GM04504 (cell line): ENCODE measurements at places on chromosomes 2 and 18.

DNA sequence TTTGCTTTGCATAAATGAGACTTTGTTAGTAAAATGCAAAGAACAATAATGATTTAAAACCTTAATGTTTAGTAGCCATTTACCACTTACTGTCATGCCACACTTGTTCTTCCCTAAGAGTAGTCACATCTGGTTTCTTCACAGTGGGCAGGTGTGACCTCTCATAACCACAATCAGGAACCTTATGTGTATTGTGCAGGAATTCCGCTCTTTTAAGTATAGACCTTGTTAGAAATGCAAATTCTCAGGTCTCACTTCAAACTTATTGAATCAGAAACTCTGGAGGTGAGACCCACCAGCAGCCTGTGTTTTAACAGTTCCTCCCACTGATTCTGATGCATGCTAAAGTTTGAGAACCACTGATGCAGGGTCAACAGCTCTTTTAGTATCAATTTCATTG, 518.8 kb upstream of the MEX3C start:
- DNase-seq: no peak

DNA sequence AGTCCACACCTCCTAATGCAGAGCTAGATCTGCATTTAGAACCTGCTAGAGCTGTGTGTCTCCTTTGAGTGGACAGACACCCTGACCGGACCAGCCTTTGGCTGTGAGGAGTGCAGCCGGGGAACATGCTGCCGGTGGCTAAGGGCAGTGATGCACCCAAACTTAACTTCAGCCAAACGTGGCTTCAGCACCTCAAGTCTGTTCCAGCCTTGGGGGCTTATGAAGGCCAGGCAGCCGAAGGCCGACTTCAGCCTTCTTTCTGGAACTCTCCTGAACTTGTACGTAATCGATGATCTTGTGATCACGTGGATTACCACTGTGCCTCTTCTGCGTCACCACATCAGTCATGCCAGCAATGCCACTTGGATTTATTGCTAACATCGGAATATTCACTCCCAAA, 49.1 kb downstream of the POMC start:
- no peak for DNase-seq

- DNase-seq: no peak
These were observed 242.1 kb upstream of the RND3 start for GRCh38 chr2:150729495-150729955.

- DNase-seq: no peak
These were observed 57.4 kb downstream of the STK39 start for GRCh38 chr2:168189835-168190569.

- no peak for DNase-seq
These were observed 28.8 kb downstream of the SDC1 start for GRCh38 chr2:20196053-20196656.

DNA sequence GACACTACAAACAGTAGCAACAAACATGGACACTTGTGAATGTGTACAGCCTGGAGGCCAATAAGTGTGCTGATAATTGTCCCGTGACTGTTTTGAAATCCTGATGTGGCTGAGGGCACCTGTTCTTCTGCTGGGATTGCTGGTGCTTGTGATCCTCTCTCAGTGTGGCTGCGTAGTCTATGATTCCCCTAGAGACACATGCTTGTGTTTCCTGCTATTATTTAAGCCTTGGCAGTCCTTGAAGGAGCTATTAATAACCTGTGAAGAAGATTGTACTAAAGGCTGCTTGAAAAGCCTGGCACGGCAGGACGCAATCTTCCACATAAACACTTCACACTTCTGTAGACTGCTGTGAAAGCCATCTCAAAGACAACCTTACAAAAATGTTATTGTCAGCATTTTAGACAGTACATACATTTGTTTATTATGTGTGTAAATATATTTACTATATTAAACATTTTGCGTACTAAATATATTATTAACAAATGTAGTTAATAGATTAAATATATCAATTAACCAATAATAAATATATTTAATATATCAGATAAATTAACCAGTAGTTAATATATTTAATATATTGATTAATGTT, 71.4 kb downstream of the GALR1 start:
- DNase-seq: no peak

DNA sequence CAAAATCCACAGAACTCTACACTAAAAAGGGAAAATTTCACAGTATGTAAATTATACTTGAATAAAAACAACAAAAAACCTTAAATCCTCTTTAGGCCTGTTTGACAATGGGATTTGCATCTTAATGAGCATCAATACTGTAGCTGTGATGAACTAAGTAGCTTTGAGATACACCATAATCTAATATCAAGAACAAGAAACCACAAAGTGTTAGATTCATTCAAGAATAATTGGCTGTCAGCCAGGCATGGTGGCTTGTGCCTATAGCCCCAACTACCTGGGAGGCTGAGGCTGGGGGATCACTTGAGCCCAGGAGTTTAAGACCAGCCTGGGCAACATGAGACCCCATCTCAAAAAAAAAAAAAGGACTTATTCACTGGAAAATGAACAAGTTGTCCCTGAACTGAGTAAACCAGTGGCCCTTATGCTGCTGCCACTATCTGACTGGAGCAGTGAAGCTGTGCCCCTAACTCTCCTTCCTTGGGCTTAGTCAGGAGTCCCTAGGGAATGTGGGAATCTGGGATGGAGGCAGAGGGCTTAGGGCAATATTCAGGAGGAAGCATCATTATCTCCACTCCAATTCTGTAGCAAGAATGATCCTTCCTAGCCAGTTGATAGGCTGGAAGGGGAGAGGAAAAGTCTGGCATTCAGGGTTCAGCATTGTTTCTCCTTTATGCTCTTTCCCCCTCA, 88.5 kb downstream of the PRKCE start:
- no peak for DNase-seq

- DNase-seq: peak; percentile 57
These were observed 528 bp upstream of the PCGF1 start for GRCh38 chr2:74507926-74508520.

DNA sequence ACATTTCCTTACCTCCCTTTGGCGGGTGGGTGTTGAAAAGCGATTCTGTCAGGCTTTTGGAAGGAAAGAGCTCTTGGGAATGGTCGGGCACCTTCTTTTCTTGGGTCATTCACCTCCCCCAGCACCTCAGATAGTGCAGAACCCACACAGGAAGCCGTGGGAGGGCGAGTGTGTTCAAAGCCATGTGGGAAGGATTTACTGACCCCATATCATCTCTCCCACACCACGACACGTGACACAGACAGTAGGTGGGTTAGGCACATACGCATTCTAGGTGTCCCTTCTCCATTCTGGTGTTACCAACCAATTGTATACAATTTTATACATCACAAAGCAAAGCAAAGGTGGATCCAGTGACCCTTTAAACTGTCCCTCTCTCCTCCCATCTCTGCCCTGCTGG, 263.7 kb upstream of the REV1 start:
- DNase-seq: no peak

- DNase-seq: peak; percentile 69
These were observed 38.1 kb upstream of the OTX1 start for GRCh38 chr2:63012541-63012940.

DNA sequence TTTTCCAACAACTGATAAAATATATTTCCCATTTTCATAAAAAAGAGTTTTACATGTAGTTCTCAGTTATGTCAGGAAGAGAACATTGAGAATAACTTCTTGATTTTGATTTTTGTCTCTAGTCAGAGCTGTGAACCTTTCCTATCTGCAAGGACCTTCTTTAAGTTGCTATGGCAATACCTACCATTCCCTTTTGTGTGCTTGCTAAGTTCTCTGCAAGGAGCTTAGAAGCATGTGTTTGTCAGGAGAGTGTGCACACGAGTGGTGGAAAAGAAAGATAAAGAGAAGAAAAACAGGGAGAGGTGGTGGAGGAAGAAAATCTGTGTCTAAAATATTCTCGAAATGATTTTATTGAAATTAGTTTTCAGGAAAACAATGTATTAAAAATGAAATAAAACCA, 140.3 kb upstream of the SLC8A1 start:
- no peak for DNase-seq

DNA sequence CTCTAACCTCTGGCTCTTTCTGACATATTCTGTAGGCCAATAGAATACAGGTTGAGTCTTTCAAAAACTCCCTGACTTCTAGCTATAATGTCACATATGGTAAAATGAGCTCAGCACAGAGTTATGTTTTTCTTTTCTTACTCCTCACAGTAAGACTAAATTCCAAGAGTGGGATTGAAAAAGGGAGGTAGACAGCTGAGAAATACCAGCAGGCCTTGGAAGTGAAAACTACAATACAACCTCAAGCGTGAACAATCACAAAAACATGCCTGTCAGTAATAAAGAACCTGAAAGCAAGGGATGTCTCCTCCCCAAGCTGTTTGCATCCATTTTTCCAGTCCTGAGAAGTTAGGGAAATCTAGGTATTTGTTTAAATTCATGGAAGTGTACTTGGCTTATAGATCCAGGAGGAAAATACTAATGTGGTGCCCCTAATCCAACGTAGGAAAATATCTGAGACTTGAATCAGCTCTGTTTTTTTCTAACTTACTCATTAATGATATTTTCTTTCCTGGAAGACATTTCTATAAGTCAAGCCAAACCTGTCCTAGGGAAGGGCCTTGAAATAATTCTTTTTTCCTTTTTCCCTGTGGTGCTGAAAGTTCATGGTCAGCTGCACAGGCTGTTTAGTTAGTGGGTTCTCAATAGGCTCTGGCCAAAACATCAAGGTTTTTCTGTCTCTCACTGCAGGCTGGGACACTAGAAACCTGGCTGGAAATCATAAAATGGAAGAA, 167.9 kb upstream of the SPATS2L start:
- DNase-seq: no peak

- DNase-seq: no peak
These were observed 9.2 kb downstream of the PTMA start for GRCh38 chr2:231717281-231718171.

- no peak for DNase-seq
These were observed 868 bp downstream of the INO80D start for GRCh38 chr2:206084870-206085741.

DNA sequence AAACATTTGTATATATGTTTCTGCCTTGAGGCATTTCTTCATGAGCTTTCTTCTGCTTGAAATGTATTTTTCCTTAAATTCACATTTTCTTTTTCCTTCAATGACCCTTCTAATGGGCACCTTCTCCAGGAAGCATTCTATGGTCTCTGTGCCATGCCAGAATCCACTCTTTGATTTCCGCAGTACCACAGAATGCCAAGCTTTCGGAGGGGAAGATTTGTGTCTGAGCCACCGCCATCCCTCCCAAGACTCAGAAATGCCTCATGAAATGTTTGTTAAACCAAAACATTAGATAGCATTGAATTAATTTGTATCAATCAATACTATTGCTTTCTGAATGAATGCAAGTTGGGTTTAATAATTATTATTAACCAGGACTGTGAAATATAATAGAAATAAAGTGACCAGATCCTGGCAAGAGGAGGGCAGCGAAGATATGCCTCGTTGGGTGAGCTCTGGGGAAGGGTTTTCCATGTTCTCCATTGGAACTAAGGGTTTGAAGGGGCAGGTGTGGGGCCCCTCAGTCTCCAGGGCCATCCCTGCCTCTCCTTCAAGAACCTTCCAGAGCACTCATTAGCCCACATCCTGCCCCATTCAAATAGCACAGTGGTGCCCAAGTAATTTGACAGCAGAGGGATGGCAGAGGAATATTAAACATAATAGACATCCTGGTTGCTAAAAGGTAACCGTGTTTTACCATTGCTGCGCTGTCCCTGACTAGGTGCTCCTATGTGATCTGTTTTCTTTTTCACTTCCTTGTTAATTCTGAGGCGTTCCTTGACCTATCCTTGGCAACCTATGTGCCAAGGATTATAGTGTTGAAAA, 189.6 kb downstream of the MYCN start:
- DNase-seq: no peak

- DNase-seq: no peak
These were observed 163.1 kb downstream of the NRP2 start for GRCh38 chr2:205845446-205845845.

- no peak for DNase-seq
These were observed 112.1 kb downstream of the DTNB start for GRCh38 chr2:25561136-25561850.

DNA sequence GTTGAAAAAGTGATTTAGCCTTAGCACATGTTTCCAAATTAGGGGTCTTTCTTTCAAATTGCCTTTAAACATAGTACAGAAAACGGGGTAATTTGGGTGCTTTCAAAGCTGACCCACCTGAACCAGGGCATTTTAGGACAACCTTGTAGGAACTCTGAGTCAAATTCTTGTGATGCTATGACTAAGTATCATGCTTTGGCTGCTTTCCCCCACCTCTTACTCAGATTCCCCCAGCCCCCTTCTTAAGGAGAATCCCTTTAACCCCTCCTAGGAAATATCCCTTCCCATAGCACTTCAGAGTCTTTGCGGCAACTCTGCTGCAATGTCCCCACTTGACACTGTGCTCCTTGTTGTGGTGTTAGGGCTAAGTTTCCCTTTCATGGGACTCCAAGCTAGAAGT, 18.6 kb upstream of the KLF7 start:
- DNase-seq: no peak

- no peak for DNase-seq
These were observed 75.0 kb upstream of the STAM2 start for GRCh38 chr2:152250421-152251100.

GRCh38 chr2:38792751-38793150, 14.7 kb downstream of the GEMIN6 start:
- no peak for DNase-seq

GRCh38 chr2:7771781-7772180, 854.6 kb downstream of the RNF144A start:
- DNase-seq: no peak

GRCh38 chr2:39545957-39546356, 108.9 kb upstream of the MAP4K3 start:
- DNase-seq: no peak

- DNase-seq: no peak
These were observed 496 bp upstream of the ITGA4 start for GRCh38 chr2:181456660-181457120.

DNA sequence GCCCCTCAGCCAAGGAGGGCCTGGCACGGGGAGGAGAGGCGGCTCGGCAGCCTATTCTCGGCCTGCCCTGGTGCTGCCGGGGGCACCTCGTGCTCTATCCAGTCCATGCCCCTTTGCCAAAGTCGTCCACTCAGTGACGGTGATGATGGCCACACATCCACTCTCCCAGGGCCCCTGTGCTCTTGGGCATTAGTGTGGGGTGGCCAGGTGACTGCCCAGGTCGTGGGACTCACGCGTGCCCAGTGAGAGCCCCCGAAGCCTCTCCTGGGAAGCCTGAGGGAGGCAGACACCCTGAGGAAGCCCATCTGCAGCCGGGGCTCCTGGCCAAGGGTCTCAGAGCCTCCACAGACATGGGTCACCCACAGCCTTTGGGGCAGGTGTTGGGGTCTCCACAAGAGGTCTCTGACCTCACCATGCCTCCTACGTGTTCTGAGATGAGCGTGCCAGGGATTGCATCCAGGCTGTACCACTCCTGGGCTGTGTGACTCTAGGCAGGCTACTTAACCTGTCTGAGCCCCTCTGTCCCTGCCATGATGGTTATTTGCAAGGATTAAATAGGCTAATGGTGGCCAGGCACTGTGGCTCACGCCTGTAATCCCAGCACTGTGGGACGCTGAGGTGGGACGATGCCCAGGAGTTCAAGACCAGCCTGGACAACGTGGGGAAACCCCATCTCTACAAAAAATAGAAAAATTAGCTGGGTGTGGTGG, 12.9 kb downstream of the RAMP1 start:
- DNase-seq: no peak

- DNase-seq: peak; percentile 44
These were observed 30.6 kb upstream of the PPP1R1C start for GRCh38 chr2:181955010-181955409.
